Stimulated activated CD8-positive, alpha-beta memory T cell treated with anti-CD3 and anti-CD28 coated beads, Interleukin-12 subunit alpha, Interleukin-12 subunit beta, amount 100 ng/mL, for 4 hours (primary cell): ENCODE measurements at places on chromosomes 6 and 20.

DNA sequence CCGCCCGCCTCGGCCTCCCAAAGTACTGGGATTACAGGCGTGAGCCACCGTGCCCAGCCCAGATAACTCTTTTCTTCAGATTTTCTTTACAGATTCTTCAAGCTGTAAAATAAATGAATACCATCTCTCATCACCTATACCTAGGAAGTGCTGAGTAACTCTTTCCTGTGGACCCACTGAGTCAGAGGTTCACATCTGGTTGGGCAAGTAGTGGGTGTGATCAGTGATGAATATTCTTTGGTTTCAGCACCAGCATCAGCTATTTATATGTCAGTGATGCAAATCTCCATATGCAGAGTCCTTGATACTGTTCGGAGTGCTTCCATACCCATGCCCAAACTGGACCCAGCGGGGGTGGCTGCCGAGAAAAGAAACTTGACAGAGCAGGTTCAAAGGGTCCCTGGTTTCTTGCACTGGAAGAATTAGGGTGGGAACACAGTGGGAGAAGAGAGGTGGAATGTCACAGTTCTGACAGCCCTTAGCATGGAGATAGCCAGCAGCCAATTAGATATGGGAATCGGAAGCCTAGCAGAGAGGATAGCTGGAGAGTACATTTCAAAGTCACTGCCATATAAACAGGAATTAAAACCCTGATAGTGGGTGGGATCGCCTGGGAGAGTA, 64.9 kb upstream of the DDR1 start:
- DNase-seq: peak; percentile 29

GRCh38 chr20:2865630-2866029, 7.7 kb upstream of the PTPRA start:
- no peak for DNase-seq

- no peak for DNase-seq
Observed at GRCh38 chr20:19990850-19991249, 26.3 kb upstream of the NAA20 start.

DNA sequence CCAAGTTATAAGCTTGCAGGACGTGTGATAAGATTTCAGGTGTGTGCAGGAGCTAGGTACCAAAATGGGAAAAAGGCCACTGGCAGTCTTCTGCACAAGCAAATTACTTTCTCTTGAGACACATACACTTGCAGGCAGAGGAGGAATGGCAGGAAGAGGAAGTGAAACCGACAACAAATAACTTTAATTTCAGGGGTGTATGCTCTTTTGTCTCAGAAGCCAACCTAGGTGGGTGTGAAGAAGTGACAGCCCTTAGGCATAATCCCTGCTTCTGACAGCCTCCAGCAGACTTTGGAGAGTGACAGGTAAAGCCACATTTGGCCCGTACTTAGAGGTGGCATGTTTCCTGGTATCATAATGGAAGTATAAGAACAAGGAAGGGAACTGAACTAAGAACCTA, 118.8 kb upstream of the TRAF3IP2 start:
- no peak for DNase-seq

- DNase-seq: no peak
Observed at GRCh38 chr6:11054722-11055121, 10.6 kb upstream of the ELOVL2 start.

DNA sequence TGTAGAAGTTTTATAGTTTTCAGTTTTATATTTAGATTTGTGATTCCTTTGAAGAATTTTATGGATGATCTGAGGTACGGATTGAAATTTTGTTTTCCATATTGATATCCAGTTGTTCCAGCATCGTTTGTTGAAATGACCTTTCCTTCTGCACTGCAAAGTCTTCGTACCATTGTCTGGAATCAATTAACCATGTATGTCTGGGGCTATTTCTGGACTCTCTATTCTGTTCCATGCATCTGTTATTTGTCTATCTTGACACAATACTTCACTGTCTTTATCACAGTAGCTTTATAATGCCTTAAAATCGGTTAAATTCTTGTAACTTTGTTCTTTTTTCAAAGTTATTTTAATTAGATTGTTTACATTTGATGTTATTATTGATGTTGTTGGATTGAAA, 154.9 kb downstream of the FARS2 start:
- no peak for DNase-seq

- no peak for DNase-seq
Observed at GRCh38 chr20:31951203-31951529, 680 bp downstream of the PDRG1 start.

DNA sequence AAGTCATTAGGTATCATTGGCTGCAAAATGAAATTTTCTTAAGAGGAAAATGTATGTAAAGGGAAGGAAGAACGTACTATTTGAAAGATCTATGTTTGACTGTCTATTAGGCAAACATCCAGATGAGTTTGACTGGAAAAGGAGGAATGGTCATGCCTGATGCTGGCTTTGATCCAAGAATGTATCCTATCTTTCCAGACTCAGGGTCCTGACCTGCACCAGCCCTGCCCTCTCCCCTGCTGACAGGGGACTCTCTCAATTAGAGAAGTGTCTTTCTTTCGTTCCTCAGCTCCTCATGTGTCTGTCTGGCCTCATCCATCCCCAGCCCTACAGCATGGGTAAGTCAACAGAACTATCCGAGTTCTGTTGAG, 21.9 kb upstream of the SH3BGRL2 start:
- no peak for DNase-seq

DNA sequence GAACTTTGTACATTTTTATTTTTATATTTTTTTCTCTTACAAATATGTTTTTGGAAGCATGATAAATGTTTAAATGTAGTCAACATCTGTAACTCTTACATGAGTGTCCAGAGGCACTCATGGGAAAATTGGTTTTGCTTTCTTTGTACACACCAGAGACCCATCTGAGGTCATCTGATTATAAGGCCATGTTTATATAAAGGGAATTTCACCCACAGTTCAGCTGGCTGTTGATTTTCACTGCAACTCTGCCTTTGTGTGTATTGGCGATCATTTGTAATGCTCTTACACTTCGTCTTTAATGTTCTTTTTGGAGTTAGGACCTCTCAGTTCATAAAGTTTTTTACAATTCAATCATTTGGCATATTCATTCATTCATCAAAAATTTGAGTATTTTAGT, 28.1 kb downstream of the RIOK1 start:
- DNase-seq: no peak
